ENCODE measurements at places on chromosomes 6 and 20.

DNA sequence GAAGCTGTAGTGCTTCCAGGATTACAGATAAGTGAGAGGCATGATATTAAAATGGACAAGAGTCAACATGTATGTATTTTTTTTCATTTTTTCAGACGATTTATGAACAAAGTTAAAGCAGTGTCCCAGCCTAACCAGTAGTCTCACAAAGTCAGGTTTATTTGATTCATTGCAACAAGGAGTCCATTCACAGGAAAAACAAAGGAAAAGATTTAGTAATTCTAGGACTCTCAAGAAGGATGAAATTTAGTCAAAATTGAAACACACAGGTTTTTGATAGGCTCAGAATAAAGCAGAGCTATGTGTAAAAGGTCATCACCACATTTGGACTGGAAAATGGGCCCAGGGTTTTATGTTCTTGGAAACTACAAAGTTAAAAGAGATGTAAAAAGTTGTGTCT lies 84.0 kb downstream of the ZNF133 start:
- no peak for DNase-seq

DNA sequence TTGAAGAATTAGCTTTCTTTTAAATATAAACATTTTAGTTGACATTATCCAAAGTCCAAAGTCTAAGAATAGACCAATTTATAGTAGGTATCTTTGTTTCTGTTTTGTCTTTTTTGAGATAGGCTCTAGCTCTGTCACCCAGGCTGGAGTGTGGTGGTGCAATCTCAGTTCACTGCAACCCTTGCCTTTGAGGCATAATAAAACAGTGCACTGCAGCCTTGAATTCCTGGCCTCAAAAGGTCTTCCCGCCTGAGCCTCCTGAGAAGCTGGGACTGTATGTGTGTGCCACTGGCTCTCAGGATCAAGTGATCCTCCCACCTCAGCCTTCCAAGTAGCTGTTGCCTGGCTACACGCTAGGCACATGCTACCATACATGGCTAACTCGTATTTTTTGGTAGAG lies 135.4 kb downstream of the REV3L start:
- DNase-seq: no peak

- DNase-seq: no peak
Observed at GRCh38 chr6:22593895-22594294, 24.5 kb downstream of the HDGFL1 start.

DNA sequence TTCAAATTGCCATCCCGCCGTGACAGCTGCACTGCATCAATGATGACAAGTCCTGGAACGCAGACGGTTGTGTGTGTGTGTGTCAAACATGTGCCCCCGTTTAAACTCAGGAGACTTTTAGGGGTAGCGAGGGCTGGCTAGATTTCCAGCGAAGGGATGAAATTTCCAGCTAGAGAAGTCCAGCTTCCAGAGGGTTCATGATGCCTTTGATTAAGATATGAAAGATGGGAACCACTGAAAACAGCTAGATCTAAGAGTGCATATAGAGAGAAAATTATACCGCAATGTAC lies 644 bp downstream of the KIZ start:
- no peak for DNase-seq

- no peak for DNase-seq
Observed at GRCh38 chr20:58875541-58876134, 23.1 kb downstream of the GNAS start.

- DNase-seq: no peak
Observed at GRCh38 chr6:39887692-39888450, 46.4 kb downstream of the MOCS1 start.

DNA sequence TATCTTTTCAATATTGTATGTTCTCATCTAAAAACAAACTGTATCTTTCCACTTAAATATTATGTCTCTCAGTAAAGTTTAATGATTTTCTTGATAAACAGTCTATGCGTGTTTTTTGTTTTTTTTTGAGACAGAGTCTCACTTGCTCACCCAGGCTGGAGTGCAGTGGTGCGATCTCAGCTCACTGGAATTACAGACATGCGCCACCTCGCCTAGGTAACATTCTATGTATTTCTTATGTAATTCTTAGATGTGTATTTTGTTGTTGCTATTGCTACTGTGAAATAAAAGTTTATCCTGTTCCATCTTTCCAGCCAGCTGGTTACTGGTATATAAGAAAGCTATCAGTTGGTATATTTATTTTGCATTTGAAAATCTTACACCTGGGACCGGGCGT lies 29.4 kb downstream of the ABHD12 start:
- DNase-seq: peak; percentile 71

DNA sequence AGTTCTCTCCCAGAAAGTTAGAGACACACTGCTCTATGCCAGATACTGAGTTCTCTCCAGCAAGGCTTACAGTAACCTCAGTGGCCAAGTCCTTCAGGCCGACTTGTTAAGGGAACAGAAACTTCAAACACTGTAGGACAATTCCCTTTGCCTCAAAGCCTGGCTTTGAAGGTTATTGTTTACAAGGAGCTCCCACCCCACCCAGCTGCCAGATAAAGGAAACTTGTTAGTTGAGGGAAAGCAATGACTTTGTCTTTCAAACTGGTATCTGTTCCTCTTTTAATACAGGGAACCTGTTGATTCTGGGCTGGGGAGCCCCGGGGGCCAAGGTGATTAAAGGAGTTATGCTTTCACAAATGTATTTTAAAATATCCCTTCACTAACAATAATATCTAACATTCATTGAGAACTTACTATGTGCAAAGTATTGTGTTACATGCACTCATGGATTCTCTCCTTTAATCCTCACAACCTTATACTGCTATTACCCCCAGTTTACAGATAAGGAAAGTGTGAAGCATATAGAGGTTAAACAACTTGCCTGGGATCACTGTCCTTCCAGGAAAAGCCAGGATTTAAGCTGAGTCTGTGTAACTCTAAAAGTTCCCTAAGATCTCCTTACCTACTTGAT lies 27.6 kb upstream of the CDKN1A start:
- no peak for DNase-seq

- no peak for DNase-seq
Observed at GRCh38 chr6:85368631-85369030, 81.3 kb upstream of the NT5E start.

GRCh38 chr6:139436200-139436956 lies 61.9 kb upstream of the CITED2 start:
- DNase-seq: no peak

GRCh38 chr20:48609491-48609978 lies 218.3 kb downstream of the PREX1 start:
- no peak for DNase-seq

DNA sequence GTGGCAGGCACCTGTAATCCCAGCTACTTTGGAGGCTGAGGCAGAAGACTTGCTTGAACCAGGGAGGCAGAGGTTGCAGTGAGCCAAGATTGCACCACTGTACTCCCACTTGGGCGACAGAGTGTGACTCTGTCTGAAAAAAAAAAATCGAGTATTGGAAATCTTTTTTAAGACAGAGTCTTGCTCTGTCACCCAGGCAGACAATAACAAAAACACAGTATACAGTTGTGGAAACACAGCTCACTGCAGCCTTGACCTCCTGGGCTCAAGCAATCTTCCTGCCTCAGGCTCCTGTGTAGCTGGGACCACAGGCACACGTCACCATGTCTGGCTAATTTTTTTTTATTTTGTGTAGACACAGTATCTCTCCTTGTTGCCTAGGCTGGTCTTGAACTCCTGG lies 15.0 kb downstream of the NANP start:
- no peak for DNase-seq

GRCh38 chr6:166394036-166394892 lies 11.5 kb upstream of the MPC1 start:
- no peak for DNase-seq

GRCh38 chr6:98842342-98843180 lies 8.2 kb downstream of the POU3F2 start:
- no peak for DNase-seq

GRCh38 chr20:18773566-18773965 lies 40.0 kb upstream of the SCP2D1 start:
- no peak for DNase-seq

DNA sequence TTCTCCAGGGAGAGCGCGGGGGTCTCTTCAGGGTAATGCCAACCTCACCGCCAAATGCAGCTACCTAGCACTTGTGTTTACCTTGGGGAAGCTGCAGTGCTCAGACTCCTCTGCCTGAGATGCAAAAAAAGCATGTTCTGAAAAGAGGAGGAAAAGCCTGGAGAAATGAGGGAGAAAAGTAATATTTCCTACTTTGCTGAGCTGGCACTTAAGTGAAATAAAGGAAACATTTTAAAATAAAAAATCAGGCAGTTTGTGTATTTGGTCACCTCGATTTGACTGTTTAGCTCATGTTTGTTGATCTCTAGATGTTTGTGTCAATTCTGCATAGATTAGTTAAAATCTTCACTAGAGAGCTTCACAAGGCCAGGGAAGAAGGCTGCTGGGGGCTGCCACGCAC lies 487.2 kb downstream of the QKI start:
- no peak for DNase-seq

DNA sequence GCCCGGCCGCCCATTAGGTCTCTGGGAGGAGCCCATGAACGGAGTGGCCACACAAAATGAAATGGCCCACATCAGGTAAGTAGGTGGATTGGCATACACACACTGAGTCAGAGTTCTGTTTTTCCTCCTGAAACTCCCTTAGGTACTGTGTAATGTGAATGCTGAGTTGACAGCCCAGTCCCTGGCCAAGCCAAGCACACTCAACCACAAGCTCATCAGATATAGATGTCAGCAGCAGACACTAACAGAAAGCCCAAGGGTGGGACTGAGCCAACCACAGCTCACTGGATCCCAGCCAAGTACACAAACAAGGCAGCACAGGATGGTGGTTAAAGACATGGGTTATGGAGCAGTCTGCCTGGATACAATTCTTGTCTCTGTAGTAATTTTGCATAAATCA lies 403.4 kb downstream of the GJA1 start:
- no peak for DNase-seq

GRCh38 chr20:38304845-38305447 lies 990 bp downstream of the BPI start:
- no peak for DNase-seq

GRCh38 chr6:35048631-35049083 lies 92.5 kb downstream of the TCP11 start:
- DNase-seq: no peak
